ENCODE measurements at places on chromosomes 7 and 10.

DNA sequence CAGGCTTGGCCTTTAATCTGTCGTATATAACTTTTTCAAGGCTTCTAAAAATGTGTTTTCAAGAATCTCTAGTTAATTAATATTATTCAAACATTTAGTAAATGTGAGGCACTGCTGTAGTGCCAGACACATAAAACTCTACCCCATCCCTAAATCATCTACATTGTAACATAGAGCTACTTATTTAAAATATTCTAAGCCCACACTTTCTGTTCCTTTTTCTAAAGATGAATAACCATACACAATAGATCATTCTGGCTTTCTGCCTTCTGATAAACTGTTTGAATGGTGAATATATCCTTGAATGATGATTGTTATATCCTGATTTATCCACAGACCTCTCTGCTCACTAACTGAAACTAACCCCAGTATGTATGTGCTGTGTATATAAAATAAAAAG is 41.4 kb downstream of the BRAF start:
- no peak for DNase-seq

GRCh38 chr7:79430391-79430790 is 23.1 kb downstream of the MAGI2 start:
- DNase-seq, result no peak

DNA sequence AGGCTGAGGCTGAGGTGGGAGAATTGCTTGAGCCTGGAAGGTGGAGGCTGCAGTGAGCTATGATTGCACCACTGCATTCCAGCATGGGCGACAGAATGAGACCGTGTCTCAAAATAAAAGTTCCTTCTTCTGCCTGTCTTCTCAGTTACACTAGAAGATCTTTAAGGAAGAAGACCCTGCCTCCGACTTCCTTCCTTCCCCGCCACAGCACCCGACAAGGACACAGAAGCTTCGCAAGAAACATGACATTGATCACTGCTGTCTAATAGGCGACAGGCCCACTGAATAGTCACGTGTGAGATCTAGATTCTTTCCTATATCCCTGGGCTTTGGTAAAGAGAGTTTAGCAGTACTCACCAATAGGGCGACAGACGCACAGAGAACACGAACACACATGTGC is 118.2 kb downstream of the PRPF18 start:
- DNase-seq, result no peak

DNA sequence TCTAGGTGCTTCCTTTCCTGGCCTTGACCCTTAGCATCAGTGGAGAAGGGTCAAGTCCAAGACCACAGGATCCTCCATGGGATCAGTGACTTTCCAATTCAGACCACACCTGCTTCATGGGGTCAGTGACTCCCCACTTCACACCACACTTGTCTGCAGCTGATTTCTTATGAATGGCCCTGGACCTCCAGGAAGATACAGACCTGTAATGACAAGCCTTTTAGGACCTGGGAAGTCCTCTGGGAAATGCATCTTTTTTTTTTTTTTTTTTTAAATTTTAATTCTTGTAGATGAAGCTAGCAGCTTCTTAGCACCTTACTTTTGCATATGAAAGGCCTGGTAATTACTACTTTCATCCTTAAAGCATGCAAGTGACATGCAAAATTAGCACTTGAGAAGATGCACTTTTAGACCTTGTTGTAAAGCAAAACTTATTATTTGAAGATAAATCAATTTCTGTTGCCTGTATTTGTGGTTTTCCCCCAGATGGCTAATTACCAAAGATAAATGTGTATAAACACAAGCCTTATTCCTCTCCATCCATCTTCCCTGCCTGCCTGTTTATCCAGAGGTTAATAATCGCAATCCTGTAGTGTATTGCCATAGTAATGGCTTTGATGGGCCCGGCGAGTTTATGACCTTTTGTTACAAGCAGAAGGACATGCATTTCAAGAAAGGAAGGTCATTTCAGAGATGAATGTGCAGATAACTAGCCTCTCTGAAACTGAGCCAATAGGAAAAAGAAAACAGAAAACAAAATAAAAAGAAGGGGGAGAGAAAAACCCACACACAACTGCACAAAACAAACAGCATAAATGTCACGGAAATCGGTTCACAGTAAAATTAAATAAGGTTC is 1018.7 kb downstream of the TYW1 start:
- DNase-seq, result no peak

DNA sequence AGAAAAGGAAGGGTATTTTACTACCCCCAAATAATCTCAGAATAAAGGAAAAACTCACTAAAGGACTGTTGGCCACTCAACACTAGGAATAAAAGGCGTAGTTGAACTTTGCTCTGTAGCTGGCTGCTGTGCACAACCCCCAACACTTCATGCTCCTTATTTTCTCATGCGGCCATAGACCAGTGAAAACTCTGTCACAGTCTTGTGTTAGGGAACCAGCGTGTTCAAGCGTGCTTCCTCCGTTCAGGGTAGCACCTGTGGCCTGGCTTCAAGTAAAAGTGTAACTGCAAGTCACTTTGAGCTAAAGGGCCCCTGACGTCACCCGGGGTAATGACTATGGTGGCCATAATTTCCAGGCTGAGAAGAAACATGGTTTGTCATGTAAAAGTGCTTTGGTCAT is 27.0 kb downstream of the BLNK start:
- DNase-seq, result no peak

GRCh38 chr10:75935650-75936400 is 504.4 kb downstream of the LRMDA start:
- no peak for DNase-seq

GRCh38 chr10:132802694-132803320 is 16.9 kb upstream of the NKX6-2 start:
- DNase-seq, result no peak

DNA sequence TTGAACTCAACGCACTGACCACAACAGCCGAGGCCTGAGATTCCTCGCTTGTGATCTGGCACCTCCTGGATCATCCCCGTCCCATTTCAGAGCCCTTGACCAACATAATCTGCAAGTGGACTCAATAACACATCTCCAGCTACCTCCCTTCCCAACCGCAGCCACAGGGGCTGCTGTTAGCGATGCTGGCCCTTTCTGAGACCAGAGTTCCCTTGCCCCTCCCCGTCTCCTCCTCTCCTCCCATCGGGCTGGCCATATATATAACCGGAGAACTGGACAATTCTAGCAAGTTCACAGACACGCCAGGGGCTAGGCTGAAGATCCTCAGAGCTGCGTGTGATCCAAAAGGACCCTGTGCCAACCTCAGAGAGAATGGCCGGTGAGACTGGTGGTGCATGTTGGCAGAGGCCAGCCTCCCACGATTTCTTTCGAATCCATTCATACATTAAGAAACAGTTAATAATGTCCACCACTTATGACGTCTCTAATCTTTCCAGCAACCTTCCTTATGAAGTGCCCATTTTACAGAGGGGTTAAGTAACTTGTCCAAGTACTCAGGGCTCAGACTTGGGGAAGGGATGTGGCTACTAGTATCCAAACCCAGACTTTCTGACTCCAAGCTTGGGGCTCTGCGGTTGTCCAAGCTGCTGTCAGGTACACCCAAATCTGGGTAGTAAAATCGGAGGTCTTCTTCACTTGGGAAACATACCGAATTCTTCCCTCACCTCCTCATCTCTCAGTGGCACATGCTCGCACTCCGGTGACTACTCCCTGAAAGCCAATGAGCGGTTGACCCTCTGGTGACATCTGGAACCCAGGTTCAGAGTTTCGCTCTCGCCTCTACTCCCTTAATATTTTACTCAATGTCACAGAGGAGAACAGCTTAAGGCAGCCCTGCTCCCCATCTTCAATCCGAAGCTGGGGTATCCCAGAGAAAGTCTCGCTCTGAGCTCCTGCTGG is 11.2 kb upstream of the FEZF1 start:
- no peak for DNase-seq

DNA sequence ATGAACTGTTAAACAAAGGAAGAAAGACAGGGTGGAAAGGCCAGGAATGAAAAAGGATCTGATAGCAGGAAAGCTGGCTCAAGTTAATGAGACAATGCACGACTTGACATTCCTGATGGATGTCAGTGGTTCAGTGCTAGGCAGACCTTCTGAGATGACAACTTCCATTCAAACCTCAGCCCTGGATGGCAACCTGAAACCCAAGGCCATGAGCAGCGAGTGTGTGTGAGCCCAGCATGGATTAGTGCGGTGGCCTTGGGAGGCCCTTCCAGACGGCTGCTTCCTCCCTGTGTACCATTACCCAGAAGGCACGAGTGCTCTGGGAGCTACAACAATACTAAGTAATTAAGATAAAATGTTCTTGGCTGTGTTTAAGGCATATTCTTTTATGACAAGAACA is 18.8 kb downstream of the TRIL start:
- DNase-seq, result no peak

- DNase-seq, result no peak
These were observed 3.2 kb downstream of the ZNF316 start for GRCh38 chr7:6640246-6640721.

GRCh38 chr10:131626274-131626673 is 274.5 kb upstream of the PPP2R2D start:
- DNase-seq, result no peak

GRCh38 chr10:97922022-97922758 is 72.5 kb downstream of the GOLGA7B start:
- no peak for DNase-seq

- no peak for DNase-seq
These were observed 283.7 kb downstream of the ZEB1 start for GRCh38 chr10:31602541-31603234.
